ENCODE measurements at places on chromosomes 3 and 15.

GRCh38 chr3:312160-312733, 115.7 kb downstream of the CHL1 start:
- DNase-seq, result no peak

GRCh38 chr15:40846841-40847222, 3.0 kb downstream of the SPINT1 start:
- DNase-seq, result no peak

- no peak for DNase-seq
Observed at GRCh38 chr3:48411606-48412374, 18.1 kb downstream of the PLXNB1 start.

DNA sequence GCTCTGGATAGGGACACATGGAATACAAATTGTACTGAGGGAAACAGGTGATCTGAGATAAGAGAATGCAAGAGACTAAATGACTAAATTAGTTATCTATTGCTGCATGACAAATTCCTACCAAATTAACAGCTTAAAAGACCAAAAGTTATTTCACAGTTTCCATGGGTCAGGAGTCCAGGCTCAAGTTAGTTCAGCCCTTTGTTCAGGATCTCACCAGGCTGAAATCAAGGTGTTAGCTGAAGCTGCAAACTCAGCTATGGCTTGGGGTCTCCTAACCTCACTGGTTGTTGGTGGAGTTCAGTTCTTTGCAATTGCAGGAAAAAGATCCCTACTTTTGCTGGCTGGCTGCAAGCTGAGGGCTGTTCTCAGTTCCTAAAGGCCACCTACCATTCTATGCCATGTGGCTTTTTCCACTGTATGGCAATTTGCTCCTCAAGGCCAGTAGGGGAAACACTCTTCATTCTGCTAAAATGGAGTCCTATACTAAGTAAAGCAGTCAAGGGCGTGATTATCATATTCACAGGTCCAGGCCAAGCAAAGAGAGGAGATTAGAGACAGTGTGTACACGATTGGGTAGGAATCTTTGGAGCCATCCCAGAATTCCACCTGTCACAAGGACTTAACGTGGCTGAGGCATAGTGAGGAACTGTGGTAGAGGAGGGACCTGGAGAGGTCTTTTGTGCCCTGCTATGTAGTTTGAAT, 53.7 kb downstream of the THRB start:
- DNase-seq, result no peak

DNA sequence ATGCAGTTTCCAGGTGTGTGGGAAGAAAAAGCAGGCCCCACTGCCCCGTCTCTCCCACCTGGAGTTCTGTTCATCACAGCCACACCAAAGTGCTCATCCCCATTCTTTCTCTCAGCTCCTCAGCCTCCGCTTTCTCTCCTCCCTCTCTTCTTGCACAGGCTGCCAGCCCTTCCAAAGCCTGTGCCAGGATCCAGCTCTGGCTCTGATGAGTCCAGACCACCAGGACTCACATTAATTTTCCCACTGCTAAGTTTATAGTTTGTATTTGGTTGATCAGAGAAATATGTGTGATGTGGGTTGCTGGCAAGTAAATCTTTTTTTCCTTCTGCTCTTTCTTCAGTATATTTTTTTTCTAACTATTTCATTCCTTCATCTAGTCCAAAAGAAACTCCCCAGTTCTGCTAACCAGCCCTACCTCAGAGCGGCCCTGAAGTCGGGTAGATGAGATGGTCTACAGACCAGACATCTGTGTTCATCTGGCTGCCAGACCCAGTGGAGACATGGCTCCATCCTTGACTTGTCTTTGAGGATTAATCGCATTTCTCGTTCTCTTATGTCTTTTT, 49.8 kb downstream of the BOC start:
- DNase-seq, result no peak

- no peak for DNase-seq
Observed at GRCh38 chr3:87848003-87848402, 210.8 kb downstream of the CGGBP1 start.

DNA sequence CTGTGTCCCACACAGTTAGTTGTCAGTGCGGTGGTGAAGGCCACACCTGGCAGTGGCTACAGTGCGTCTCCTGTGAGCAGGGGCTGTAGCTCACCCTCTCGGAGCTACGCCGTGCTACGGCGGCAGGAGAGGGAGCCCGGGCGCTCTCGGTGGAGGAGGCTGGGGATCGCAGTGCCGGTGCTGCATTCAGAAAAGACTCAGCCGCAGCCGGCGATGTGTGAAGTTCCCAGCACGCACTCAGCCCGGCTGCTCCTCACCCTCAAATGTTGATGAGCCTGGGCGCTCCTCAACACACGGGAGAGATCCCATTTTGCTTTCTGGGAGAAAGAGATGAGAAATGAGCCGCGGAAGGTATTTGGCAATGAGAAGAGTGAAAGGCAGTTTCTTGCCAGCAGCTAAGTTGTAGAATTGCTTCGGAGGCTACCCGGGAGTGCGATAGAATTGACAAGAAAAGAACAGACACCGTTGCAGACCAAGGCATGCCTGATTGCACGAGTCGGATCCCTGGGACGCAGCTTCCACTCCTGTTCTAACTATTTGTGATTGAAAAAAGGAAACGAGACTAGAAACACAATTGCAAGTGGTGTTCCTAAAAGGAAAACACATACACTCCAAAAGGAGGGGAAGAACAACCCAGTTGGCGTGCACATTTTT, at the start of gene UNC13C:
TSS of gene UNC13C (plus strand) at position 189 of the 654 bp plus-strand sequence. CDS start 34,463 bp downstream, outside the sequence.
- DNase-seq, result no peak

GRCh38 chr15:65355173-65355987, 22.4 kb downstream of the IGDCC3 start:
- DNase-seq, result no peak

DNA sequence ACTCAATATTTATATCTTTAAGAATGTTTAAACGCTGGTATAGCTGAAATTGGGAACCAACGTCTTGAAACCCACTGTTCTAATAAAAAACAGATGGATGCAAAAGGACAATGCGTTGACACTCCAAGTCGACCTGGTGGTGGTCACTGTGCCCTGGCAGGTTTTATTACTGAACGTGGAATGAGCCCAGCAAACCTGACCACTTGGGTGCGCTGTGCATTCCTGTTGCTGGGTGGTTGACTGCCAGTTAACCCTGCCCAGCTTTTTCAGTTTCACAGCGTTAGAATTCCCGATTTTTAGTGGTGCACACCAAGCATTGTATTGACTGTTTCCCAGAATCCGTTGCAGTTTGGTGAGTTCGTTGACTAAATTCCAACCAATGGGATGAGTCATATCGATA, 384.4 kb downstream of the OCA2 start:
- DNase-seq, result no peak

DNA sequence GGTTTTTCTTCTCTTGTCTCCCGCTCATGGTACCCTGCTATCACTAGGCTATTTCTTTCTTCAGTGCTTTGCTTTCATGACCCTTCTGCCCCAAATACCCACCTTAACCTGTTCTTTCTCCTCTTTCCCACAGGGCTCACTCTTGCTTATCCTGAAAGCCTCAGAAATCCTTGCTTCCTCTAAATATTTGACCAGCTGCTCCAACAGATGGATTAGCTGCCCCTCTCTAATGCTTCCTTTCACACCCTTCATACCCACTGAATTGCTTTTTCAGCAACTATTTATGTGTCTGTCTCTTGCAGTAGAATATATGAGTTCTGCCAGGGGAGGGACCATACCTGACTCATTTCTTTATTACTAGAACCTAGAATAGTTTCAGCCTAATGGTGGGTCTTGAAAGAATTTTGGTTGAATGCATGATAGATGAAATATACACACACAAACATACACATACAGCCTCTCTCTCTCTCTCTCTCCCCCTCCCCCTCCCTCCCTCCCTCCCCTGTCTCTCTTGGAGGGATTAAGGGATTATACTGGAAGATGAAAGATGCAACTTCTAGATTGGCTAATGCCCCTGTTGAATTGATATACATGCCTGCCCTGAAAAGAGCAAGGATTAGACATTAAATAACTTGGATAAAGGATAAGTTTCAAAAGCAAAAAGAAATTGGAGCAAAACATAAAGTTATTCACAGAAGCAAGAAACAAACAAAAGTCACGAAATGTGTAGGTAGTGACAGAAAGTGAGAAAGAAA, 95.0 kb upstream of the GADL1 start:
- DNase-seq, result no peak

DNA sequence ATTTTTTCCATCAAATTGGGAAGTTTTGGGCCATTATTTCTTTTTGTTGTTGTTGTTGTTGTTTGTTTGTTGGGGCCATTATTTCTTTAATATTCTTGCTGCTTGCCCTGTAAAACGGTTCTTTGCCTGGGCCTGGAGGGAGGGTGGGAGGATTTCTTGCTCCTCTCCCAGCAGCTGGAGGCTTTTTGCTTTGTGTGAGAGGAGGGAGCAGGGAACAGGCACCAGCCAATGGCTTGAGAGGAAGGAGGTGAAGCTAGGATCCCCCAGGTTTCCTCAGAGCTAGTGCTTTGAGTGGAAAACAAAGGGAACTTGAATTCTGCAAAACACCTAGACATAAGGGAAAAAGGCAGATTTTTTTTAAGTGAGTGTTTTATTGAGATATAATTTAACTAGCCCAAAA, 61.2 kb upstream of the DNAJC19 start:
- no peak for DNase-seq

GRCh38 chr15:92077353-92078085, 224.0 kb downstream of the SLCO3A1 start:
- DNase-seq, result no peak

- DNase-seq, result no peak
Observed at GRCh38 chr3:65713016-65713415, 325.7 kb downstream of the MAGI1 start.

- no peak for DNase-seq
Observed at GRCh38 chr3:69182588-69183316, 60.4 kb upstream of the LMOD3 start.

GRCh38 chr3:122943828-122944190, 83.8 kb downstream of the SEMA5B start:
- DNase-seq, result no peak

DNA sequence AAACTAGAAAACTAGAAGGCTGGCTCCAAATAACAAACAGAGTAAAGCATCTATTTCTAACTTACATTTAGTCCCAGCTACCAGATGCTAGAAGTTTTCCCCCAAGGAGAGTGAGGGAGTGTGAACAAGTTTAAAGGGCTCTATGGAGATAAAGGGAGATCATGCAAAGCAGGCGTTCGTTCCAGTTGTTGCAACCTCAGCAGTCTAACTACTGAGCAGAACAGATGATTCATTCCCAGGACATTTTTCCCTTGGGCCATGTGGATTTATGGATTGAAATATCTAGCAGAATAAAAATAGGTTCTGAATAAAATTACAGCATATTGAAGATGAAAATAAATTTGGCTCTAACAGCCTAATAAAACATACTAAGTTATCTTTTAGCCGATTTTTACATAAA, 154.8 kb upstream of the TTC14 start:
- no peak for DNase-seq

DNA sequence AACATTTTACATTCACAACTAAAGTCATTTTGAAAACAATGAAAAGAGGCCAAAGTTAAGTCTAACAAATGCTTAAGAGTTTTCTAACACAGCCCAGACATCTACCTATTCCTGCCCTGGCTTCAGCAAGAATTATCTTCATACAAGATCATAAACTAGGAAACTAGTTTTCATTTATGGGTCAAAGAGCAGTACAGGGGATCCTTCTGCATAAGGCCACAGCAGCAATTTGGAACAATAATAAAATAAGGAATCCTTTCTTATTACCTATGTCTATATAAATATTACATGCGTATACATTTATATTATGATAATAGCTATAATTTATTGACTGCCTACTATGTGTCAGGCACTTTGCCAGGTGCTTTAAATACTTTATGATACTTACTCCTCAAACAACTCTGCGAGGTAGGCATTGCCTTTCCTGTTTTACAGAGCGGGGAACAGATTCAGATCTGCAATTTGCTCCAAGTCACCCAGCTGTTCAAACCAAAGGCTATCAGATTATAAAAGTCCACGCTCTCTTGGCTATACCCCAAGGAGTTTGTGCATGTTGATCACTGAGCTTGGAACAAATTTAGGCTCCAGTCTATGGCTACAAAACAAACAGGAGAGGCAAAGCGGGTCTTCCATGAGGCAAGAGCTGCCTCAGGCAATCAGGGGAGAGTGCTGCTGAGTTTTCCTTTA, 196.4 kb downstream of the RORA start:
- DNase-seq, result no peak

DNA sequence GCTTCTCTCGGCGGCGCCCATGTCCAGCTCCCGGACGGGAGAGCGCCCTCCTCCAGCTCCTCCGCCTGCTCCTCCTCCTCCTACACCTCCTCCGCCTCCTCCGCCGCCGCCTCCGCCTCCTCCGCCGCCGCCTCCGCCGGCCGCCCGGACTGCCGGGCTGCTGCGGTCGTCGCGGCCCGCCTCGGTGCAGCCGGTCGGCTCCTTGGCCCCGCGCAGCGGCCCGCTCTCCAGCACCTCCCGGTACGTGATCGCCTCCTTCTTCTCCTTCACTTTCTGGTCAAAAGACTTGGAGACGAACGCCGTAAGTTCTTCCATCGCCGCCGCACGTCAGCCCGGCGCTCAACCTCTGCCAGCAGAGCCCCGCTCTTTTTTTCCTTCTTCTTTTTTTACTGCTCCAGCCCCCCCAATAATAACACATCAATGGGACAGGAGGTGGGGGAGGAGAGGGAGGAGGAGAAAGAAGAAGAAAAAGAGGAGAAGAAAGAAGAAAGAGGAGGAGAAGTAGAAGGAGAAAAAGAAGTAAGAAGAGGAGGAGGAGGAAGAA, 438 bp downstream of the SHOX2 start:
- DNase-seq, result no peak

- no peak for DNase-seq
Observed at GRCh38 chr3:184305577-184305976, 6.5 kb downstream of the PSMD2 start.

GRCh38 chr15:42490671-42491538, at the start of gene ZNF106:
TSS of gene ZNF106 (minus strand) at chr15:42491141. CDS start at chr15:42472289, 18,852 bp downstream.
- DNase-seq, result peak; percentile 78

GRCh38 chr15:78048628-78048920, 28.9 kb downstream of the TBC1D2B start:
- no peak for DNase-seq

GRCh38 chr3:7964899-7965298, 536.7 kb upstream of the LMCD1 start:
- no peak for DNase-seq

- no peak for DNase-seq
Observed at GRCh38 chr3:59247402-59247841, 197.6 kb upstream of the CFAP20DC start.

GRCh38 chr3:146803745-146804144, 198.6 kb upstream of the PLSCR5 start:
- DNase-seq, result no peak

GRCh38 chr3:128267541-128267940, 114.3 kb downstream of the EEFSEC start:
- no peak for DNase-seq

DNA sequence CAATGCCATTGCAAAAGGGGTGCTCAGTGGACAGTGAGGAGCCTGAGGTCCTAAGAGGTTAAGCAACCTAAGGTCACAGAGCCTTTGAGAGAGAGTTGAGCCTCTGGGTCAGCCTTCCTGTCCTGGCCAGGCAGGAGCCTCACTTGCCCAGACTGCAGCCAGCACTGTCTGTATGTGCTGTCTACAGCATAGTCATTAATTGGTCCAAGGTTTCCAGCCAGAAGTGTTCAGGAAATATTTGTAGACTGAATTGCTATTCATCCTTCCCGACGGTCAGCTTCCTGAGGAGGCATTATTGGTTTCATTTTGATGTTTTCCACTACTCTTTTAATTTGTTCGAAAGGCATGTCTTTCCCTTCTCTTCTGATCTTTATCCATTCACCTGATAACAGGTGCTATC, 8.1 kb downstream of the SEC13 start:
- DNase-seq, result no peak

- DNase-seq, result no peak
Observed at GRCh38 chr3:184173374-184173722, 1.3 kb upstream of the AP2M1 start.

GRCh38 chr3:155957412-155957880, 87.0 kb downstream of the GMPS start:
- DNase-seq, result no peak
